ENCODE measurements at places on chromosomes 7 and 10. TPM values are rescaled to one million over a fixed set of nuclear protein-coding genes. Genes with fewer than 3 reads are reported as not detected.

ANKRD7 gene
- 0.93 TPM for total RNA-seq

ADRB1 gene
- 0.32 TPM for total RNA-seq

SAP25 gene
- 2.8 TPM for total RNA-seq

CADPS2 gene
- 19.1 TPM for total RNA-seq

CLEC5A gene
- total RNA-seq: 7.5 TPM

PNLIPRP1 gene
- total RNA-seq: not detected

CAMK2B gene
- 3.5 TPM for total RNA-seq

BPGM gene
- total RNA-seq: 16.1 TPM

CRTAC1 gene
- 22.9 TPM for total RNA-seq

ADIRF gene
- 212 TPM for total RNA-seq

OR2A5 gene
- total RNA-seq: not detected

HECW1 gene
- 0.24 TPM for total RNA-seq

ATP6V1F gene
- total RNA-seq: 106 TPM

ARL5B gene
- total RNA-seq: 10.4 TPM

HOXA6 gene
- total RNA-seq: 8.6 TPM

POLR1F gene
- 15.9 TPM for total RNA-seq

IDI2 gene
- total RNA-seq: not detected

FRAT1 gene
- total RNA-seq: 4.2 TPM

SLC13A1 gene
- not detected for total RNA-seq

GPR26 gene
- not detected for total RNA-seq

NME8 gene
- total RNA-seq: 0.19 TPM

OR2A12 gene
- not detected for total RNA-seq

MACROH2A2 gene
- 5.6 TPM for total RNA-seq

HOXA3 gene
- total RNA-seq: 7.2 TPM

RAMP3 gene
- total RNA-seq: 45.5 TPM

ZNF853 gene
- 8.1 TPM for total RNA-seq

FAM25A gene
- not detected for total RNA-seq

HTR5A gene
- total RNA-seq: not detected

BNIP3 gene
- 26.8 TPM for total RNA-seq

GIMAP1 gene
- total RNA-seq: 3.3 TPM

SPDYE3 gene
- total RNA-seq: not detected

WEE2 gene
- total RNA-seq: not detected

SKIDA1 gene
- 1.2 TPM for total RNA-seq

AKR1D1 gene
- not detected for total RNA-seq

SVOPL gene
- total RNA-seq: not detected

PTPN20 gene
- total RNA-seq: 1.3 TPM

CLDN12 gene
- 37.4 TPM for total RNA-seq

MEOX2 gene
- 38.2 TPM for total RNA-seq

NUTM2E gene
- not detected for total RNA-seq

UPK3BL2 gene
- 13.7 TPM for total RNA-seq

ELMO1 gene
- 46.7 TPM for total RNA-seq

TMEM72 gene
- not detected for total RNA-seq

FLNC gene
- total RNA-seq: 856 TPM

MYL10 gene
- total RNA-seq: not detected

LIPN gene
- total RNA-seq: 0.32 TPM

ZKSCAN1 gene
- 47.4 TPM for total RNA-seq

DRGX gene
- total RNA-seq: not detected

CHAT gene
- not detected for total RNA-seq

NAT16 gene
- not detected for total RNA-seq

TLX1 gene
- not detected for total RNA-seq

RGR gene
- 0.38 TPM for total RNA-seq

RPEL1 gene
- not detected for total RNA-seq

CNPY1 gene
- total RNA-seq: not detected

LRRC4 gene
- total RNA-seq: 7.3 TPM

CAV1 gene
- 226 TPM for total RNA-seq

All from posterior vena cava (tissue), 2 donors.